ENCODE measurements at places on chromosomes 1 and 21. TPM values are rescaled to one million over a fixed set of nuclear protein-coding genes. Genes with fewer than 3 reads are reported as not detected.

The CELA3A gene
- not detected for total RNA-seq

The UBQLN4 gene
- 36.0 TPM for total RNA-seq

The TCHH gene
- total RNA-seq = under 0.01 TPM

The USH2A gene
- 0.31 TPM for total RNA-seq

The HMGCS2 gene
- not detected for total RNA-seq

The VAV3 gene
- total RNA-seq = 5.9 TPM

The IQGAP3 gene
- 5.9 TPM for total RNA-seq

The UBE4B gene
- total RNA-seq = 52.9 TPM

The RWDD3 gene
- 17.8 TPM for total RNA-seq

The PKN2 gene
- 72.3 TPM for total RNA-seq

The TMEM82 gene
- total RNA-seq = not detected

The NUDT4B gene
- 10.3 TPM for total RNA-seq

The TRIM58 gene
- total RNA-seq = 5.3 TPM

The CA6 gene
- total RNA-seq = not detected

The TNFAIP8L2 gene
- 0.94 TPM for total RNA-seq

The MYOC gene
- not detected for total RNA-seq

The TFF3 gene
- total RNA-seq = not detected

The CR1 gene
- 0.31 TPM for total RNA-seq

The LYSMD1 gene
- 17.2 TPM for total RNA-seq

The GNAT2 gene
- not detected for total RNA-seq

The TNNT2 gene
- not detected for total RNA-seq

The CHD5 gene
- total RNA-seq = 52.6 TPM

The COL9A2 gene
- total RNA-seq = 14.7 TPM

The EPHB2 gene
- total RNA-seq = 57.6 TPM

The FAM131C gene
- 1.9 TPM for total RNA-seq

The ADCY10 gene
- total RNA-seq = 0.63 TPM

The TSPEAR gene
- not detected for total RNA-seq

The GPR157 gene
- under 0.01 TPM for total RNA-seq

The LHX4 gene
- total RNA-seq = not detected

The RABGGTB gene
- total RNA-seq = 75.1 TPM

The SPRR4 gene
- not detected for total RNA-seq

The CASZ1 gene
- 0.63 TPM for total RNA-seq

The KIF2C gene
- total RNA-seq = 6.3 TPM

The CXADR gene
- total RNA-seq = 261 TPM

The SESN2 gene
- 3.4 TPM for total RNA-seq

The CNIH3 gene
- total RNA-seq = 34.7 TPM

The MX1 gene
- total RNA-seq = 6.6 TPM

The TCP10L gene
- 3.4 TPM for total RNA-seq

The USP24 gene
- total RNA-seq = 150 TPM

The RIT1 gene
- total RNA-seq = 33.8 TPM

The PLA2G2C gene
- not detected for total RNA-seq

The OR2T29 gene
- total RNA-seq = not detected

Measured in parietal lobe (tissue), 2 donors.